ENCODE measurements at places on chromosomes 11 and 22. TPM values are rescaled to one million over a fixed set of nuclear protein-coding genes. Genes with fewer than 3 reads are reported as not detected.

The RBM14 gene
- 37.9 TPM for total RNA-seq

The ANGPTL5 gene
- total RNA-seq, result 1.3 TPM

DNA sequence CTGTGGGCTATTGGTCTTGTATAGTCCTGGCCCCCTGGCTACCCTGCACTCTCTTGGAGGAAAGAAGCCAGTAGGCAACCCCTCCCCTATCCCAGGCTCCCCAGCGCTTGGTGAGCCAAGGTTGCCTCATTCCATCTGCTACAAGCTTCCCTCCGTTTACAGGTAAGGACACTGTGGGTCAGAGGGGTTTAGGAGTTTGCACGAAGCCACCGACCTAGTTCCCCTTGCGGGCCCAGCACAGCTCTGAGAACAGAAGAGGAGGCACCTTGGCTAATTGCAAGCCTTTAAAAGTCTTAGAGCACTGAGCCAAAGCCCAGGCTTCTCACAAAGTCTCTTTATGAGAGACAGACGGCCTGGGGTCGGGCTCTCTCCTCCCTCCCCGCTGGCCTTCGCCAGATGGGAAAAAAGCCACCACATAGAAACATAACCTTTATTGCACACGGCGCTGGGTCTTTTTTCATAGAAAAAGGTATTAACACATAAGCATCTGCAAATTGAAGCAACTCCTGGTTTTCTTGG, 99.8 kb downstream of the CEP164 start:
- no peak for DNase-seq

The L3MBTL2 gene
- total RNA-seq, result 15.2 TPM

- DNase-seq, result no peak
These were observed 1334.4 kb downstream of the LRRC4C start for GRCh38 chr11:40125054-40125453.

The YPEL4 gene
- 0.55 TPM for total RNA-seq

DNA sequence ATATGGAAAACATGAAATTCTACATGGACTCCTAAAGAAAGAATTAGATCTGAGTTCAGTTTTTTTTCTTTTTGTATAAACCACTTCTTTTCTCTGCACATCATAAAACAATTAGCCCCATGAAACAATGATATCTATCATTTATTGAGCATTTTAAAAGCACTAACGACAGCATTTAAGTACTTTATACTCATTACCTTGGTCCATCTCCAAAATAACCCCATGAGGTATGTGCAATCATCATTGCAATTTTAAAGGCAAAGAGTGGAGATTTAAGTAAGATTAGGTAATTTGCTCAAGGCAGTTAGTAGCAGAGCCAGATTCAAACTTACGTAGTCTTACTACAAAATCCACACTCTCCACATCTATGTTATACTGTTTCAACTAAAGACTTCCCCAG, 177.7 kb upstream of the RAG2 start:
- no peak for DNase-seq

- DNase-seq, result no peak
These were observed 540 bp downstream of the PPARA start for GRCh38 chr22:46150655-46151477.

- DNase-seq, result no peak
These were observed 14.9 kb downstream of the P2RX3 start for GRCh38 chr11:57353036-57353435.

DNA sequence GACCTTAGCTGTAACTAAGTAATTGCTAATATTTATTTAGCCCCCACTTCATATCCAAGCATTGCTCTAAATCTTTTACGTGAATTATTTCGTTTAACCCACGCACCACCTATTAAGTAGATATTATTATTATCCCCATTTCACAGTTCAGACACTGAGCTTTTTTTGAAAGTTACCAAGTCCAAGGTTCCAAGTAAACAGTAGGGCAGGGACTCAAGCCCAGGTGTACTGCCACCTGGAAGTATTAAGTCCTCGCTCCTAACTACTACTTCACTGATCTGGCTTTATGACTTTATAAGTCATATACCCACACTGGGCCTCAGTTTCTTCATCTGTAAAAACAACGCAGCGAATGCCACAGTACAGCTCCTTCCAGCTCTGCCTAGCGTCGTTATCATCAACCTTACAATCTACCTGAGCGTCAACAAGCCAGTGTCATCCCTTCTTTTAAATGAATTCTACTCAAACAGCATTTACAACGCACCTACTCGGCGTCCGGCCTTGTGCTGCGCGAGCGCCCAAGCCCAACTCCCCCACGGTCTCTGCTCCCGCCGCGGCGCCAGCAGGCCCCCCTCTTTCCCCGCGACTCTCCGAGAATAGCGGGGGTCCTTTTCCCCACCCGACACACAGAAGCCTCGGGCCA, 624 bp downstream of the TMEM41B start:
- DNase-seq, result no peak

The GUCY1A2 gene
- total RNA-seq, result 10.2 TPM

The CERK gene
- 76.9 TPM for total RNA-seq

- no peak for DNase-seq
These were observed 442.2 kb upstream of the DDI1 start for GRCh38 chr11:103594283-103594682.

GRCh38 chr11:36376009-36376887, 80.2 kb downstream of the PRR5L start:
- peak; percentile 26 for DNase-seq

- no peak for DNase-seq
These were observed 75.2 kb downstream of the ADAMTS15 start for GRCh38 chr11:130523609-130524008.

- no peak for DNase-seq
These were observed 12.5 kb upstream of the POU2AF1 start for GRCh38 chr11:111391328-111392124.

The MUC15 gene
- total RNA-seq, result not detected

- DNase-seq, result no peak
These were observed 21.5 kb upstream of the CBX7 start for GRCh38 chr22:39173787-39174497.

DNA sequence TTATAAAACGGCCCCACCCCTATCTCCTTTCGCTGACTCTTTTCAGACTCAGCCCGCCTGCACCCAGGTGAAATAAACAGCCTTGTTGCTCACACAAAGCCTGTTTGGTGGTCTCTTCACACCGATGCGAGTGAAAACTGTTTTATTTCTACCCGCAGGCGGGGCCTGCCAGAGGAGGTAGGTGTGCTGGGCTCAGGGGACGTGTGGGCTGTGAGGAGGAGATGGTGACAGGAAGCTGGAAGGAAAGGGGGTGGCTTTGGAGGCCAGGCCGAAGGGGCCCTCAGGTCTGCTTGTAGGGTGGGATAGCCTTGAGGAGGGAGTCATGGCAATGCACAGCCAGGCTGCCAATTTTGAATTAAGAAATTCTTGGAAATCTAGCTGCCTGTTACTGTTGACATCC, 21.3 kb upstream of the KRTAP5-7 start:
- no peak for DNase-seq

DNA sequence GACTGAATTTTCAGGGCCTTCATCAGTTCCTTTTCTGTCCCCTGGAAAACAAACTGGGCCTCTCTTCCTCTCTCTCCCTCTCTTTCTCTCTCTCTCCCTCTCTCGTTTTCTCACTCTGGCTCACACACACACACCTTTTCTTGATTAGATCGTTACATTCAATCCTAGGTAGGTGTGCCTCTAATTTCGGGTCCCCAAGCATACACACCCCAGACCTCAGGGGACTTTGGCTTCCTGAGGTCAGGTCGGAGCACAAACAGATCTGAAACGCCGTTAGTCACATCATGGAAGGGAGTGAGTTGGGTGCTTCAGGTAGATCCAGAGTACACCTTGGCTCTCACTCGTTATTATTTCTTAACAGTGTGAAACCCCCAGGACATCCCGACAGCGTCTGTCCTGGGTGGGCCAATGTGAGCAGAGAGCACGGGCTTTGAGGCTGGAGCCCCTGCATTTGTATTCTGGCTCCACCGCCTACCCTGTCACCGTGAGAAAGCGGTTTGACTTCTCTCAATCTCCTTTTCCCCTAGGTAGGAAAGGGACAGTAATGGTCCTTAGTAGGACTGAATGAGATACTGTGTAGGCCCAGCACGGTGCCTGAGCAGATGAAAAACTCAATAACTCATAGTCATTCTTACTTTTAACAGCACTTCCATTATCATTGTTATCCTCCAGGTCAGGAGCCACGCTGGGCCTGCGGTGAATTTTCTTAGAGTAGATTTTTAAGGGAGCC, 37.3 kb upstream of the POU2AF1 start:
- DNase-seq, result no peak

The DTX4 gene
- total RNA-seq, result 1.8 TPM

The MUC6 gene
- not detected for total RNA-seq

GRCh38 chr11:131324921-131325570, 45.4 kb upstream of the NTM start:
- DNase-seq, result no peak
